Left renal pelvis (tissue), 4 donors: ENCODE measurements at places on chromosomes 12 and 14.

GRCh38 chr12:19394385-19394784 is 44.9 kb upstream of the AEBP2 start:
- DNase-seq = no peak

DNA sequence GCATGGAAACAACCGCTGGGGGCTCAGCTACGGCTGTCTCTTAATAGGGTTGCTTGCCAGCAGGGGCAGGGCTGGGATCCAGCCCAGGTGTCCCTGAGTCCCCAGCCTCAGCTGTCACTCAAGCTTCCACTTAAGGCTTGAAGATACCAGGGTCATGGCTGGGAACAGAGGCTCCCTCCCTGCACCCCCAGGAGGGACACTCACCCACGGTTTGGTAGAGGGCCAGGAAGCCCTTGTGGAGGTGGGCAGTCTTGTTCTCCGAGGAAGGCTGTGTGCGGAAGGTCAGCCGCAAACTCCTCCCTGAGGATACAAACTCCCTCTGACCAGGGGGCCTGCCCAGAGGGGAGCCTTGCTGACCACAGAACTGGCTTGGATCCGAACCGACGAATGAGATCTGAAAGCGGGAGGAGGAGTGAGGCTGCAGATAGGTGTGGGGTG is 7.3 kb downstream of the C1RL start:
- DNase-seq = no peak

DNA sequence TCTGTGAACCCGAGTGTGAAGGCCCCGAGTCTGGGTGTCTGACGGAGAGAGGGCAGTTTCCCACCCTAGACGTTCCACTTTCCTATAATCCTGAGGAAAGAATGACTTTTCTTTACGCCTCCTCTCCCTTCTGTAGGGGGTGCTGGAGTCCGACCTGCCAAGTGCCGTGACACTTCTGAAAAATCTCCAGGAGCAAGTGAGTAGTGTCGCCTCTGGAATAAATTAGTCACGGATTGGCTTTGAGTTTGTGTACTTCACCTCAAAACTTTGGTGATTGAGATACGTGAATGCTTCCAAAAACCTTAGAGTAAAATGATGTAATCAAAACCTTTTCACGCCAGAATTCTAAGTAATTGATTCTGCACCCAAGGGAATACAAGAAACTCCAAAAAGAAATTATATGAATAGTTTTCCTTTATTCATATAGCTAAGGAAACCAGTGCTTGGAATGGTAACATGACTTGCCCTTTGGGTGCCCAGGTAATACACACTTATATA is 452 bp downstream of the NGDN start:
- DNase-seq = no peak

DNA sequence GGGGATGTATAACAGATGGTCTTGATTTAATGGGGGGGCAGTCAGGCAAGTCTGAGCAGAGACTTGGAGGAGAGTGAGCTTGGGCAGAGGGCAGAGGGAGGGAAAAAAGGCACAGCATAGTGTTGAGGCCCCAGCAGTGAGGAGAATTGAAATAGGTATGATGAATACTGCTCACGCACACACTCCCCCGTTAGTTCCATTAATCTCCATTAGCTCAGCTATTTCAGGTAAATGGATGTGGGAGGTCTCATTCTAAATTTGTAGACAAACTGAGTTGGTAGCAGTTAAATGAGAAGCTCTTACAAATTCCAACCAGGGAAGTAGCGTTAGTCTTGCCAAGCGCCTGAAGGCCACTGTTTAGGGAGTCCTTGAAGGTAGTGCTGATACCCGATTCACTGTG is 66.7 kb upstream of the STON2 start:
- DNase-seq = no peak

DNA sequence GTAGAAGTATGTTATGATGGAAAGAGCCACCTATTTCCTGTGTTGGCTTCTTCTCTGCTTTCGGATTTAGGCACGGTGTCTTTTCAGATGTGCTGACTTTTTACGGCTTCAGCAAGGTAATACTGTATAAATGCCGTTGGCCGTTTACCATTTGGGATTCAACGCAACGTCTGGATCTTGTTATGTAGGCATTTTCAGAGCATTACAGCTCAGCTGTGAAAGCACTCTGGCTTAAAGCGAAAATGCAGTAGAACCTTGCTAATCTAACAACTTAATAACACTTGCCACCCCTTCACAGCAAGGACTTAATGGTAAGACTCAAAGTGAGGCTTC is 229.9 kb downstream of the EFCAB11 start:
- DNase-seq = no peak

DNA sequence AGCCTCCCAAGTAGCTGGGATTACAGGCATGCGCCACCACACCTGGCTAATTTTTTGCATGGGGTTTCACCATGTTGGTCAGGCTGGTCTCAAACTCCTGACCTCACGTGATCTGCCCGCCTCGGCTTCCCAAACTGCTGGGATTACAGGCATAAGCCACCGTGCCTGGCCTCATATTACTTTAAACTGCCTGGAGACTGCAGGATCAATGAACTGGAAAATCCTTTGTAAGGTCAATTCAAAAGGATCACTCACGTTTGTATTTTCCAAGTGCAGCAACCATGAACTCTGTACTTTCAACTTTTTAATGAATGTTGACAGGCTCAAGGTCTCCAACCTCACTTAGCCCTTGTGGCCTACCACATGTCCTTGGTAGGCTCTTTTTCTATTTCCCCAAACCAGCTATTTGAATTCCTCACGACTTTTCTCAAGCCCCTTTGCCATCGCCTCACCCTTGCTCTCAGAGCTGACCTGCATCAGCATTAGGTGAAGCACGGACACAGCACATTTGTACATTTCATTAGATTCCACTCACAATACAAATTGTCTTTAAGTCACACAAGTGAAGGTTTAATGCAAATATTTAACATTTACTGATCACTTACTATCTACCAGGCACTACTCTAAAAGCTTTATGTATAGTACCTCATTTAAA is 42.2 kb upstream of the GCH1 start:
- no peak for DNase-seq

DNA sequence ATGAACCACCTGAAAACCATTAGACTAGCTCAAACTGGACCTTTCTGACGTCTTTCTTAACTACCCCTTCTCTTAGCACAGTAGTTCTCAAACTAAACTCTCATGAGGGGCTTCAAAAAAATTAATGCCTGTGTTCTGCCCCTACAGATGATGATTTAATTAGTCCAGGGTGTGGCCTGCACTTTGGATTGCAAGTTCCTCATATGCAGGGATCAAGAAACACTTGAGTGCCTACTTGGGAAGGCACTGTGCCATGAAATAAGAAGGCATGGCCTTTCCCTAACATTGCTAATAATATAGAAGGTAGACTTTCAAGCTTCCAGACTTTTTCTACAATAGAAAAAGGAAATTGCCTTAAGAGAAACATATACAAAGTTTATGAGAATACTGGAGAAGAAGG is 22.8 kb upstream of the KLHDC2 start:
- DNase-seq = no peak

DNA sequence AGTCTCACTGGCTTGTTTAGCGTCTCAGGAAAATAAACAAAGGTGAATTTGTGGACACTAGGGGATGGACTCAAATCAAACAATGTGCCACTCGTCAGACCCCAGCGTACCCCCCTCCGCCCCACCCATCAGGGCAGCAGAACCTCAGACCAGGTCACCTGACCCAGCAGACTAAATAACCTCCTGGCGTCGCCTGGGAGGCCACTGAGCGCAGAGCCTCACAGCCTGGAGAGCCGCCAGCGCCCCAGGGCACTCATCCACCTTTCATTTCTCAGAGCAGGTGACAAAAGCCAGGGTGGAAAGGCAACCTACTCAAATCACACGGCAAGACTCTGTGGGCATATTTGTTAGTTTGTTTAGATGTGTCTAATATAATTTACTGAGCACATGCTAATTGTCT is 100.9 kb downstream of the DICER1 start:
- no peak for DNase-seq

GRCh38 chr12:2035431-2036055 is 17.2 kb upstream of the CACNA1C start:
- DNase-seq = no peak

- no peak for DNase-seq
Measured at GRCh38 chr12:51372021-51372420, 19.2 kb downstream of the GALNT6 start.

DNA sequence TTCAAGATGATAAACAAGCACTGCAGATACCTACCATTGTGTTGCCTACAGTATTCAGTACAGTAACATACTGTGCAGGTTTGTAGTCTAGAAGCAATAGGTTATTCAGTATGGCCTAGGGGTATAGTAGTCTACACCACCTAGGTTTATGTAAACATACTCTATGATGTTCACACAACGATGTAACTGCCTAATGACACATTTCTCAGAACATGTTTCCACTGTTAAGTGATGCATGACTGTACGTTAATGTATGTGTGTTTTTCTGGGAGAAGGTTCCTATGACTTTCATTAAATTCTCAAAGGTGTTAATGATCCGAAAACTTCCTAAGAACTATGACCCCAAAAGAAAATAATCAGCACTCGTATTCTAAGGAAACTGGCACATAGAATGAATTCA is 20.9 kb upstream of the CALM1 start:
- DNase-seq = no peak

GRCh38 chr14:65704850-65705249 is 292.3 kb downstream of the FUT8 start:
- no peak for DNase-seq

DNA sequence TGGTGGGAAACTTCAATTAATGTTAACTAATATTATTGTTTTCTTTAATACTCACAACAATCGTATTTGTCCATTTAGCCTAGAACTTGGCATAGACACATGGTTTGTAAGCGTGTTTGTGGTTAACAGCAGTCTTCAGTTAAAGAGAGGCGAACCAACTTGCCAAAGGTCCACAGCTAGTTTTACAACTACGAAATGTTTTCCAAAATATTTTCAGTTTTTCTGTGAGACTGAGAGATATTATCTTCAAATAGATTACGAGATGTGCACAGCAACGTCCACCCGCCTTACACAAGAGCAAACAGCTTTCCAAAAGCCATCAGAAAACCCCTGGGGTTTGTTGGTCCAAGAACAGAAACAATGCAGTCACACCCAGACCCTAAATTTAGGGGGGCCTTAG is 58.6 kb upstream of the RASSF3 start:
- DNase-seq = no peak

- no peak for DNase-seq
Measured at GRCh38 chr14:27228053-27228452, 630.2 kb upstream of the NOVA1 start.

DNA sequence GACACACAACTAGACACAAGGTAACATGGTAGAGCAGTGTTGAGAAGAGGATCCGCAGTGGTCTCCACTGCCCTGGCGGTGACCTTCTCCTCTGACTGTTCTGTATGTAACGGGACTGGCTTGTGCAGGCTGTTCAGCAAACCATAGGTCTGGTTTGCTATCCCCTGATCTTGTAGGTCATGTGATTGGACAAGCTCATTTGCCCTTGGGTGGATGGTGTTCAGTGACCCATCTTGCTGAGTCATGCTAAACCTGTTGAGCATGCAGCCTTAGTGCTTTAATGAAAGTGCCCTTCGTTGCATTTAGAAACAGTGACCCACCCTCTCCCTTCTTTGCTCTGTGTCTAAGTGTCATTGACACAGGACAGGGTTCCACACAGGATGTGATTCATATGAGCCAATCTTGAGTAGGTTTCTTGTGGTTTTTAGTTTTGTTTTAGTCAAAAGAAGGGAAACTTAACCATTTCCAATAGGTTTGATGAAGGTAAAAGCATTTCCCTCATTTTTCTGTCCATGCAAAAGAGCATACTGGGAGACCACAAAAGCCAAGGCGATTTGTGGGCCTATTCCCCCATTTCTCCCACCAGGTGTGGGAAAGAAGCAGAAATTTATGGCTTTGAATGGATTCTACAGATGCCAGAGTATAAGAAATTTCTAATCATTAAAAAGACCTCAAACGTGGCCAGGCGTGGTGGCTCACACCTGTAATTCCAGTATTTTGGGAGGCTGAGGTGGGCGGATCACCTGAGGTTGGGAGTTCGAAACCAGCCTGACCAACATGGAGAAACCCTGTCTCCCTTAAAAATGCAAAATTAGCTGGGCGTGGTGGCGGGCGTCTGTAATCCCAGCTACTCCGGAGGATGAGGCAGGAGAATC is 32.6 kb upstream of the HIF1A start:
- DNase-seq = no peak

DNA sequence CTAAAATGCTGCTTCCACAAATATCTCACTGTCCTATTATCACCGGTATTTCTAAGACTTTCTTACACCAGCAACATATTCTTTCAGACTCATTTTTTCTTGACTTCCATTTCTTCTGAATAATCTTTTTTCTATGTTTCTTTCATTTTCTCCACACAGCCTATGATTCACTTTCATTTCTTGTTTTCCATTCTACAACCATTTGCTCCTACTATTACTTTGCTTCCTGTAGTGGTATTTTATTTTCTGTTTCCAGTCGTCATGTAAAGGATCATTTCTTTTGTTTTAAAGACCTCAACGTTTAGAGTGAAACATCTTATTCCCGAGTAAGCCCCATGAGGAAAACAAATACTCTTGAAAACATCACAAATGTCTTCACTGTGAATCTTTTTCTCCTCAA is 182.2 kb upstream of the MDGA2 start:
- no peak for DNase-seq

DNA sequence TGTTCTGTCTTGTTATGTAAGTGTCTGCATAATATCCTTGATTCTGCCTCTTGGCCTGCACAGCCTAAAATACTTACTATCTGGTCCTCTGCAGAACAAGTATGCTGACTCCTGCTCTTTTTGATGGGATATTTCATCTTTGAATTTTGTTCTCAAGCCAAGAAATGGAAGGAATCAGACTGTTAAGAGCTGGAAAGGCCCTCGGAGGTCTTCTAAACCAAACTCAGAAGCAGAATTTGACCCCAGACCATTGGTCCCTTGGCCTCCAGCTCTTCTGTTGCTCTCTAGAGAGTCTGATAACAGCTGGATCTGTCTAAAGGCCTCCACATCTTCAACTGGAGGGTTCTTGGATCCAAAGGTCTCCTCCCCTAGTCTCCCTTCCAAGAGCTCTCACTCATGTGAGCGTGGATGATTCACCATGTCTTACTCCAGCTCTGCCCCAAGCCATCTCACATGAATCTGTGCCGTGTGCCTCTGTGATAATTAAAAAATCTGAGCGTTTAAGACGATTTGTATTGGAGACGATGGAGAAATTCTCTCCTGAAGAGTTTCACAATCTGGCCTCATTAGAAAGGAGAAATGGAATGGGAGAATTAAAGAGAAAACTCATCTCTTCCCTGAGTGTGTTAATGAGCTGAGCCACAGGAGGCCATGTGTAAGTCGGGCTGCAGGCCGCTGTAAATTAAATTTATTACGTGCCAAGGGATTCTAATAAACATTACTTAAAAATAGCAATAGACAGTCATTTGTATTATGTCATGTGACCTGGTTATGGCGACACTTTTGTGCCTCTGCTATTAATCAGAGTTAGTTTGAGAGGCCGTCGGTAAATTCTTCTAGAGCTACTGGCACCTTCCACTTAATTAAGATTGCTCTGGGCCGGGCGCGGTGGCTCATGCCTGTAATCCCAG is 15.4 kb upstream of the PRIMA1 start:
- DNase-seq = no peak

GRCh38 chr12:121096199-121096798 is 36.4 kb upstream of the P2RX7 start:
- no peak for DNase-seq
